ENCODE measurements at places on chromosomes 11 and 22.
A peak's percentile ranks its signal among the peaks of the same experiment; 100 is the strongest.

DNA sequence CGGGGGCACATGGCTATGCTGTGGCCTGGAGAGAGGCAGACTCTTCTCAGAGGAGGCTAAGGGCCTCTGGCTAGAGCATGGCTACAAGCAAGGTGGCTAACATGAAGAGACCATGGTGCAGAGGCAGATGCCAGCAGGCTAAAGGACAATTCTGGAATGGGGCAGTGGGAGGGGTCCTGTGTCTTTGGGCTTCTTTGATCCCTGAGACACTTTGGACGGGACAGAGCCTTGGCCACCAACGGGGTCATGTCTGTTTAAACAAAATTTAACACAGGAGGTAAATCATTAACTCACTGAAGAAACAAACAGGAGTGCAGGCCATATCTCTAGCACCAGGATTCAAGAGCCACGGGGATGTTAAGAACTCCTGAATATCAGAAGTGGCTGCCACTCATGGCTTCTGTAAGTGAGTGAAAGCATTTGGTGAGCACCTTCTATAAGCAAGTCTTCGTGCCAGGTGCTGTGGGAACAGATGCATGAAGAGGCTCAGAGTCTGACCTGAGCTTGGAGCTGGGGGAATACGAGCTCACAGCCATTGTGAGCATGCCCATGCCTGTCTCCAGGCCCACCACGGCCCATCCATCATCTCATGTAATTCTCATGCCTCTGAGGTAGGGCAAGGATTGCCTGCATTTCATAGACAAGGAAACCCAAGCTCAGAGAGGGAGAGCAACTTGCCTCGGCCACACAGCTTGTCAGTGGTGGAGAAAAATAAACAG is 18.3 kb upstream of the ZNRF3 start:
- no peak for DNase-seq

DNA sequence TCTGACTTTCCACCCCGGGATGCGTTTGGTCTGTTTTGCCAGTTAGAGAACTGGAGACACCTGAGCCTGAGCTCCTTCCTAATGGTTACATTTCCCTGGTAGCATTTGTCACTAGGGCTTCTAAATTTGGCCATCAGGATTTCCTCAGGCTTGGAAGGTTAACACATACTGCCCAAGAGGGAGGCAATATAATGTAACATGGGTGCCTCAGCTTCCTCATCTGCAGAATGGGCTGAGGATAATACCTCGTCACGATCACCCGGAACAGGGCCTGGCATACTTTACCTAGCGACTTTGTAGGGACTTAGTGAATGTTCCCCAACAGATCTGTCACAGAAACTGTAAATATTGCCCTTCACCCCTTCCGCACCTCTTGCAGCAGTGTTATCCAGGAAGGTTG is 11.3 kb downstream of the IL17RA start:
- no peak for DNase-seq

- DNase-seq: no peak
Observed at GRCh38 chr22:34070051-34070450, 149.8 kb upstream of the LARGE1 start.

DNA sequence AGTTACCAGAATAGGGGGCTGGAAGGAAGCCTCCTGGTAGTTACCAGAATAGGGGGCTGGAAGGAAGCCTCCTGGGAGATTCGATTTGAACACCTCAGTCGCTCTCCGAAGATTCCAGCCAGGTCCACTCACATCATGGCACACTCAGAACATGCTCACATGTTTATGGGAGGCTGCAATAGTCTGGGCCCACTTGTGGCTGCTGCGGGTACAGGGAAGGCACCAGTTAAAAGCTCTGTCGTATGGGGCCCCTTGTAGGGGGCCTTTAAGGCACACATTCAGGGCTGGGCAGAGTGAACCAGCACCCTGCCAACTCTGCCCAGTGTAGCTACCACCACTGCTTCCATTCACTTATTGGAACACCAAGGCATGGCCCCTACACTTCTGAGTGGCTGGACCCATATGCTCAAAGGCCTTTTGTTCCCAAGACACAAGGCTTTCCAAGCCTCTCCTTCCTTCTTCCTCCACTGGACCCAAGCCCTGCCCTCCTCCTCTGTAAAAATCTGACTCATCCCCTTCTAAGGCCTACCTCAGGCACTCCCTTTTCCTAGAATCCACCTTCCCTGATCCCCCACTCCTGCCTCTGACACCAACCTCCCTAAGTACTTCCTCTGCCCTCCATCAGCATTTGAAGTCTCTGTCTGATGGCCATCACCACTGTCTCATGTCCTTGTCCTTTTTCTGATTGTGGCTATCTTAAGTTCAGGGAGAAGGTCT is 28.0 kb downstream of the USP35 start:
- no peak for DNase-seq

DNA sequence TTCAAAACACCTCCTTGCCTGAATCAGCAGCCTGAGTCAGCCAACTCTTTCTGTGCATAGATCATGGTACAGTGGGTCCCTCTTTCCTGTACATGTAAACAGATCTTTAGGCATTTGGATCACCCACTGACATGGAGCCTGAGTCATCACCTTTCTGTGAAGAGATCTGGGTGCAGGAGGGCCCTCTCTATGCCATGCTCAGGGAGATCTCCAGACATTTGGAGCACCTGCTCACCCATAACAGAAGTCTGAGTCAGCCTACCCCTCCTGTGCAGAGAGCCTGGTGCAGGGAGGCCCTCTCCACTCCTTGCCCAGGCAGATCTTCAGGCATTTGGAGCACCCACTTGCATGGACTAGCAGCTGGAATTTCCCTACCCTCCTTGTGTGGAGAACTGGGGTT is 56.2 kb upstream of the GLYAT start:
- no peak for DNase-seq

GRCh38 chr11:15893080-15893492 is 463.3 kb downstream of the SOX6 start:
- no peak for DNase-seq

DNA sequence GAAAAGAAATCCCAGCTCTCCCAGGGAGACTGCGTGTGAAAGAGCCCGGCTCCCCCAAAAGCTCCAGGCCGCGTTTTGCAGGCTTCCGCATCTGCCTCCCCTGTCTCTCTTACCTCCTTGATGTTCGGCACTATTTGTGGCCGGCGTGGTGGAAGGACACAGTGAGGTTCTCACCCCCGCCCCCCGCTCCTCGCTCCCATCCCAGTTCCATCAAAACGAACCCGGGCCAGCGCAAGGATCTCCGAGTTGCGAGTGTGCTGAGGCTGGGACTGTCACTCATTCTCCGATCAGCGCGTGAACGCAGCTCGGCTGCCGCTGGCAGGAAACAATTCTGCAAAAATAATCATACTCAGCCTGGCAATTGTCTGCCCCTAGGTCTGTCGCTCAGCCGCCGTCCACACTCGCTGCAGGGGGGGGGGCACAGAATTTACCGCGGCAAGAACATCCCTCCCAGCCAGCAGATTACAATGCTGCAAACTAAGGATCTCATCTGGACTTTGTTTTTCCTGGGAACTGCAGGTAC is at the start of gene NCAM1:
TSS of gene NCAM1 (plus strand) at position 275 of the 523 bp plus-strand sequence.
- DNase-seq: peak; percentile 90

GRCh38 chr11:11843211-11843621 is 1.4 kb downstream of the USP47 start:
- DNase-seq: peak; percentile 68

DNA sequence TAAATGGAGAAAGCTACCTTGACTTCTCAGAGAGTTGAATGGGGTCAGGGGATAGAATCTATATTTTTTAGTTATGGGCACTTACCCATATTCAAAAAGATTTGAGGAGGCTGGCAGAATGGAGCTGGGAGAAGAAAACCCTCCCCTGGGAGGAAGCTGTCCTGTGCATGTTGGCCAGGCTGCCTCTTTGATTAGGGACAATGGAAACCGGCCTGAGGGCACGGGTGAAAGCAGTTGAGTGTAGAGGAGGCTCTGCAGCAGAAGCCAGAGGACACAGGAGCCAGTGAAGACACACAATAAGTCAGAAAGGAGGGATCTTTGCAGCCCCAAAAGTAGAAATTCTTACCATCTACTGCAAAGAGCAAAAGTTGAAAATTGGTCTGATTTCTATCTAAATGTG is 66.6 kb upstream of the B3GAT1 start:
- no peak for DNase-seq

DNA sequence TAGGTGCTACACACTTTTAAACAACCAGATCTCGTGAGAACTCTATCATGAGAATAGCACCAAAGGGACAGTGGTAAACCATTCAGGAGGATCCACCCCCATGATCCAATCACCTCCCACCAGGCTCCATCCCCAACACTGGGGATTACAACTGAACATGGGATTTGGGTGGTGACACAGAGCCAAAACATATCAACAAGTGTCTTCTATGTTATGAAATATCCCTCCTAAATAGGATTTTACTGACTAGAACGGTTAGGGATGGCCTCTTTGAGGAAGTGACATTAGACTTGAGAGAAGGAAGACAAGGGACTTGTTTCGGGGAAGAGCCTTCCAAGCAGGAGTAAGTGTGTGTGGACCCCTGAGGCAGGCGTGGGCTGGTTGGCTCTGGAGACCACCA is 11.9 kb upstream of the MRPL11 start:
- DNase-seq: no peak

DNA sequence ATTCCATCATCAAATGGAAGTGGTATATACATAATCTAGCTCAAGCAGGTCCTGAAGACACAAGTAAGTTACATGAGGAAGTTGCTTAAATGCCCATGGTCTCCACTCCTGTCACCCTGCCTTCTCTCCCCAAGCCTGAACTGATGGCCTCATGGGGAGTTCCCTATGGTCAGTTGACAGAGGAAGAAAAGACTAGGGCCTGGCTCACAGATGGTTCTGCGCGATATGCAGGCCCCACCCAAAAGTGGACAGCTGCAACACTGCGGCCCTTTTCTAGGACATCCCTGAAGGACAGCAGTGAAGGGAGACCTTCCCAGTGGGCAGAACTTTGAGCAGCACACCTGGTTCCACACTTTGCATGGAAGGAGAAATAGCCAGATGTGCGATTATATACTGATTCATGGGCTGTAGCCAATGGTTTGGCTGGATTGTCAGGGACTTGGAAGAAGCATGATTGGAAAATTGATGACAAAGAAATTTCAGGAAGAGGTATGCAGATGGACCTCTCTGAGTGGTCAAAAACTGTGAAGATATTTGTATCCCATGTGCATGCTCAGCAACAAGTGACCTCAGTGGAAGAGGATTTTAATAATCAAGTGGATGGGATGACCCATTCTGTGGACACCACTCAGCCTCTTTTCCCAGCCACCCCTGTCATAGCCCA is 17.3 kb upstream of the CD82 start:
- no peak for DNase-seq
